ENCODE measurements at places on chromosomes 5 and 9. TPM values are rescaled to one million over a fixed set of nuclear protein-coding genes. Genes with fewer than 3 reads are reported as not detected.
A peak's percentile ranks its signal among the peaks of the same experiment; 100 is the strongest.

C1QTNF3 gene
- total RNA-seq: 2.8 TPM

HACD4 gene
- total RNA-seq: 1.8 TPM

LPCAT1 gene
- 37.7 TPM for total RNA-seq

DNA sequence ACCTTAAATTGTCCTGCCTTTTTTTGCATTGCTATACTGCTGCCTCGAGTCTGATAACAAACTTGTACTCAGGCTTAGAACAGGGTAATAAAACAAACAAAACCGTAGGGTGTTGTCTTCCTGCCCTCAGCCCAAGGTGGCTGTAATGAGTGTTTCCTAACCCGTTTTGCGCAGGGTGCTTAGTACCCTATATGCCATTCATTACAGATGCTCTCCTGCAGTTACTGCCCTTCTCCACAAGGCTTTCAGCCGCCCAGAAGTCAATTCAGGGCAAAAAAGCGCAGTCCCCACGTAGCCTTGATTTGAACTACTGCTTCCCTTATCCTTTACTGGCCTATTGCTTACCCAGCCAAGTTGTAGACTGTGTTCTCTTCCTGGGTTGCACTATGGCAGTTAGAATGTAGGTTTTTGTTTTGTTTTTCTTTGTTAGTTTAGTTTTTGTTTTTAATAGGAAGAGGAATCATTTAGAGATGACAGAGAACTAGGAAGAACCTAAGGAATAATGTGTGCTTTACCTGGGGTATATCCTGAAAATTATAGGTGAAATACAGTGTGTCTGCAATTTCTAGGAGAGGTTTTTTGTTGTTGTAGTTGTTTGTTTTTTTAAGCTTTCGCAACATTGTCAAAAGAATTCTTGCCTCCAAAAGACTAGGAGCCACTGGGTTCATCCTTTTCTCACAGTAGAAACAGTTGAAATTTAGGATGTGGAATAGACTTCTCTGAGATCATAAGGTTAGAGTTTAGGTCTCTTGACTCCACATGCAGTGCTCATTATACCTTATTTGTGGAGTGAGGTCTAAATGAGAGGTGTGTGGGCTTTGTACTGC, 1.3 kb downstream of the HMGXB3 start:
- peak overlapping the region; percentile 93 for H3K4me3 ChIP-seq
- peaks cover 41% of the 10 kb centered on the region for H3K4me1 ChIP-seq
- peaks cover 15% of the 10 kb centered on the region for H3K36me3 ChIP-seq
- peak overlapping the region; percentile 97 for H3K27ac ChIP-seq
- DNase-seq: peak; percentile 71
- H3K27me3 ChIP-seq: no peaks in the 10 kb centered on the region

GRCh38 chr5:154999865-155000264, 13.7 kb upstream of the KIF4B start:
- DNase-seq: no peak
- H3K4me1 ChIP-seq: no peaks in the 10 kb centered on the region
- H3K36me3 ChIP-seq: no peaks in the 10 kb centered on the region

- no peaks in the 10 kb centered on the region for H3K4me1 ChIP-seq
- no peaks in the 10 kb centered on the region for H3K27me3 ChIP-seq
- H3K4me3 ChIP-seq: no peak overlapping the region
- no peak overlapping the region for H3K27ac ChIP-seq
- no peak for DNase-seq
- H3K36me3 ChIP-seq: no peaks in the 10 kb centered on the region
Observed at GRCh38 chr5:10507575-10508096, 56.2 kb upstream of the ANKRD33B start.

GRCh38 chr9:28779243-28779642, 1206.0 kb upstream of the C9orf72 start:
- no peak overlapping the region for H3K4me3 ChIP-seq
- no peaks in the 10 kb centered on the region for H3K4me1 ChIP-seq
- no peak for DNase-seq
- H3K27ac ChIP-seq: no peak overlapping the region

GRCh38 chr9:105114964-105115728, 129.3 kb upstream of the SLC44A1 start:
- peak overlapping the region; percentile 17 for H3K27ac ChIP-seq
- DNase-seq: peak; percentile 31
- peak overlapping the region; percentile 45 for H3K4me3 ChIP-seq
- H3K27me3 ChIP-seq: no peaks in the 10 kb centered on the region
- H3K36me3 ChIP-seq: no peaks in the 10 kb centered on the region
- peaks cover 27% of the 10 kb centered on the region for H3K4me1 ChIP-seq

GRCh38 chr9:19521205-19521604, 112.4 kb downstream of the ACER2 start:
- H3K36me3 ChIP-seq: no peaks in the 10 kb centered on the region
- peaks cover 22% of the 10 kb centered on the region for H3K27me3 ChIP-seq

Measured in activated T-cell treated with anti-CD3 and anti-CD28 coated beads, Interleukin-2, amount 50 U/mL, for 72 hours (primary cell).